Kidney epithelial cell (primary cell): ENCODE measurements at places on chromosomes 1 and 21.

DNA sequence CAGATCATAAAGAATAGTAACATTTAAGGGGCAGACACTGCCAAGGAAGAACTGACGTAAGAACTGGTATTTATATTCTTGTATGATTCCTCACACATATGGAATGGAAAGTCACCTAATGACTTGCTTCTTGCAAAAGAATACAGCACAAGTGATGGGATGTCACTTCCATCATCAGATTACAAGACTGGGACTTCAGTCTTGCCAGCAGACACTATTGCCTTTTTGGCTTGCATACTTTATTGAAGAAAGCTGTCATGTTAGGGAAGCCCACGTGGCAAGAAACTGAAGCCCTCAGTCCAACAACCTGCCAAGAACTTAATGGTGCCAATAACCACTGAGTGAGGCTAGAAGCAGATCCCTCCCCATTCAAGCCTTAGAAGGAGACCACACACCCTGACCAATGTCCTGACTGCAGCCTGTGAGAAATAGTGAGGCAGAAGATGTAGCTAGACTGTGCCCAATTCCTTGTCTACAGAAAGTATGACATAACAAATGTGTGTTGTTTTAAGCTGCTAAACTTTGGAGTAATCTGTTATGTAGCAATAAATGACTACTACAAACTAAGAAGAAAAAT, 12.0 kb downstream of the EGLN1 start:
- DNase-seq = no peak

DNA sequence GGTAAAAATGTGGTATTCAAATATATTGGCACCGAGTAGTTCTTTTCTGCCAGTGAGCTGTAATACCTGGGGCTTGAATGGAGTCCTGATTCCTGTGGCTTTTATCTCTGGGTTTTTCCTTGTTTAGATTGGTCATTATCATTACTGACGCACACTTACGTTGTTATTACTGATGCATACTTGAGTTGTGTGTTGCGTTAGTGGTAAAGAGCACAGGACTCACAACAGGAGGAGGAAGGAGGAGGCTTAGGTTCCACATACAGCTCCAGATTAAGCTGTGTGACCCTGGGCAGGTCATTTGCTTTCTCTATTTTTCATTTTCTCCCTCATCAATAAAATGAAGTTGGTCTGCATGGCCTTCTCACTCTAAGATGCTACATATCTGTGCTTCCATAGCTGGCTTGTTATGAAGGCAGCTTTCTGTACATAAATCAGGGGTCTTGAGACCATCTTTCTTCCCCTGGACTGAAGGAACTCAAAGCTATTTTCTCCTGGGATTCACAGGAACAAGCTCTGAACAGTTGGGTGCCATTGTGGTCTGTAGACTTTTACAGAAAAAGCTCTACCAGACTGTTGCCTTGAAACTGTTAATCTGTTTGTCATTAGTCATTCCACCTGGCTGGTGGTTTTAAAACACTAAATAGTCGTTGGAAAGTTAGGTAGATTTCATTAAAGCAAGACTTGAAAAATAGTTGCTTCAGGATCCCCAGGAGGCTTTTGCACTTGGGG, 5.6 kb downstream of the ARID1A start:
- no peak for DNase-seq

GRCh38 chr1:201825245-201825644, 3.7 kb upstream of the IPO9 start:
- no peak for DNase-seq

- DNase-seq = no peak
Observed at GRCh38 chr1:201749059-201749690, 79.8 kb upstream of the IPO9 start.

- DNase-seq = no peak
Observed at GRCh38 chr1:45329445-45329844, 2.8 kb downstream of the HPDL start.

DNA sequence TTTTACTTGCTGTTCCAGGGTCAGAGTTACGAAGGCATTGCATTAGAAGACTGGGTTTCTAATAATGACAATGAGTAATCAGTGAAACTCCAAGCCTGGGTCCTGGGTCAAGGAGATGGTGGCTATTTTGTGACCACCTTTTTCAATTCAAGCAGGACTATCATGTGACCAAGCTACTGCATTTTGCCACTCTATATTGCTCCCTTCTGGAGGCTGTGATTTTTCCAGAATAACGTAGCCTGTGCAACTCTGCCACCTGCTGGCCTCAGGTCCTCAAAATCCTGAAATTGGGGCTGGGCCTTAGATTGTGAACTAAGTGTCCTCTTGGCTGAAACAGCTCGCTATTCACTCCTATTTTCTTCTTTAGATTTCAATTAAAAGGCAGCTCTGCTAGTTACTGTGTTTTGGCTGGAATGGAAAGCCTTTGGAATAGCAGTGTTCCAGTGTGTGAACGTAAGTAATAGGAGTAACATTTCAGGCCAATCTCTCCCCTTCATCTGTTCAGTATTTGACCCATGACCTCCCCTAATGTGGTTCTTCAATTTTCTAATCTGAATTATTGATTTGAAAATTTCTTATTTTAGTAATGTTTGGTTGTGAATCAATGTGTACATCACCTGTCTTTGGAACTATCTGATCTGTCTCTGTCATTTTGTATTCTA, 52.9 kb upstream of the CD46 start:
- peak; percentile 5 for DNase-seq

GRCh38 chr1:214102907-214103306, 115.1 kb downstream of the PROX1 start:
- peak; percentile 31 for DNase-seq

- DNase-seq = no peak
Observed at GRCh38 chr1:200290010-200290685, 119.7 kb downstream of the ZNF281 start.

- DNase-seq = peak; percentile 12
Observed at GRCh38 chr1:229980009-229980408, 87.0 kb upstream of the GALNT2 start.

GRCh38 chr1:216815260-216816131, 92.3 kb upstream of the ESRRG start:
- DNase-seq = no peak

DNA sequence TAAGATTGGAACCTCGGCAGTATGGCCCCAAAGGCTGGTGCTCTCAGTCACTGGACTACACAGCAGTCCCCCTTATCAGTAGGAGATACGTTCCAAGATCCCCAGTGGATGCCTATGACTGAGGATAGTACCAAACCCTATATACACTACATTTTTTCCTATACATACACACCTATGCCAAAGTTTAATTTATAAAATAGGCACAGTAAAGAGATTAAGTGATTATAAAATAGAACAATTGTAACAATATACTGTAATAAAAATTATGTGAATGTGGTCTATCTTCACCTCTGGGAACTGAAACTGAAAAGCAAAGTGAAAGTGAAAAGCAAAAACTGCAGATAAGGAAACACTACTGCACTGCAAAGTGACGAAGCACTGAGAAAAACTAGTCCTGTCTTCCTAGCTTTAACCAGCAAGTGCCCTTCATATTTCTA, 96.8 kb downstream of the INTS7 start:
- no peak for DNase-seq

- no peak for DNase-seq
Observed at GRCh38 chr1:67407498-67407897, 22.7 kb downstream of the SERBP1 start.

DNA sequence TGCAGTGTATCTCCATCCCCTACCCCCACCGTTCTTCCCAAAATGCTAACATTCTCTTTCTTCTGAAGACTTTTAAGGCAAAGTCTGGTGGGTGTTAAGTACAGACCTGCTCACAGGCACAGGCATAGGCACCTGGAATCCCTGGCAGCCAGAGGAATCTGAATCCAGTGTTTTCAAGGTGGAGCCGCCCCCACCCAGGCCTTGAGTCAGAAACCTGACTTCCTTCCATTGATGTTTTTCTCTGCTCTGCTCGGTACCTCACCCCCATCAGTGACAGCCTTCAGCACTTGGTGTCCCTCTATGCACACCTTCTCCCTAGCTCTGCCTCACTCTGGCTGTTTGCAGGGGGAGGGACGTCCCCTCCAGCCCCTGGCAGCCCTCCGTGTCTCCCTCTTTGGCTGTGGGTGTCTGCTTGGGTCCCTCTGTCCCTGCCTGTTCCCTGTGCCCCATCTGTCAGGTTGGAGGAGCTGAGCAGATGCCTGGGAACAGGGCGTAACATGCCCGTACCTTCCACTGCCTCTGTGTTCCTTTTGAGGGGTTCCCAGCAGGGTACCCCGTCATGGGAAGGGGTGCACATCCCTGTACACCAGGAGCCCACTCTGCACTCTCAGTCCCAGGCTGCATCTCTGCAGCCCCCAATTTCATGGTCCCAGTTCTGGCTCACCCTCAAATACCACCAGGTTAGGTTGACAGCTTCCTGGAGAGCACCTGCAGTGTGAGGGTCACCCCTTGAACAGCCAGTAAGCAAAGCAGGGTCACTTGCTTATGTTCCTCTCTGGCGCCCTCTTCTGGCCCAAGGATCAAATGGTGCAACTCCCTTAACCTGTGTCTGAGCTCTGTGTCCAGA, 6.7 kb downstream of the NCDN start:
- DNase-seq = no peak

GRCh38 chr1:22184892-22185612, 42.2 kb upstream of the WNT4 start:
- DNase-seq = peak; percentile 65

DNA sequence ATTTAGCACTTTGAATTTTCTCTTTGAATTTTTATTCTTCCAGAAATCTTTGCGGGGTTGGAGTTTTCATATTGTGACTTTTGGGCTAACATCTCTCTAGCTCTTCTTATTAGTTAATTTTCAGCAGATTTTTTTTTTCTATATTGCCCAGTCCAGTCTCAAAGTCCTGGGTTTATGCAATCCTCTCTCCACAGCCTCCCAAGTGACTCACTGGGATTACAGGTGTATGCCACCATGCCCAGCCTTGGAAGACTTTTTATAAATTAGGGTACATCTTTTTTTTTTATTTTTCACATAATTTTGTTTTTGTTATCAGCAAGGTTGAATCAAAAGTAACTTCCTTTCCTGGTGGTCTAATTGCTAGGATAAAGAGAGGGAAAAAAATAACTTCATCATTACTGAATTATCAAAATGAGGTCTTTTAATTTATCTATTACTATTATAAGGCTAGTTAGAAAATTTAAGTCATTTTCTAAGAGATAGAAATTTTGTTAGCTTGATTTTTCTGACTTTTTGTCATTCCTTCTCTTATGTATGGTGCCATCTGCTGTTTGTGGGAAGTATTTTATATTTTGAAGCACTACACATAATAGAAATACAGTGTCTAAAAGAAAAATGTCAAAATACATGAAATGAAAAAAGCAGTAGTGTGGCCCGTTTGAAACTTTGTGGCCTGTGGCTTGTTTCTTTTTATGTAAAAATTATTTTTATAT, 273.4 kb upstream of the CACYBP start:
- peak; percentile 4 for DNase-seq

- no peak for DNase-seq
Observed at GRCh38 chr1:23913212-23913880, at the start of gene CNR2. Gene CNR2 (minus strand): TSS chr1:23913362. CDS start chr1:23875617, 37,745 bp downstream.

DNA sequence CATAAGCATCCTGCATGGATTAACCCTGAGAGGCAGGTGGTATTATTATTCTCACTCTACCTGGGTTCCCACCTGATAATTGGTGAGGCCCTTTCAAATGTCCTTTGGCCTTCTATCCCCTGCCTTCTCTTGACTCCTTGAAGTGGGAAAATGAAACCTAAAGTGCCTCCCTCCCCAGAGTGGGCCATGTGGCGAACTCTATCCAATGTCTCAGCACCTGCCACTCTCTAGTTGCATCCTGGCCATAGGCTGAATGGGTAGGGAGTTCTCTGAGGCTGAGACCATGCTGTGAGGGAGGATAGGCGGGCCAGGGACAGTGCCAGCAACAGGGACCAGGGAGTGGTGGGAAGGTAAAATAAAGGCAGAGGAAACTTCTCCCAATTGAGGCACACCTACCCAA, 35.3 kb downstream of the ELF3 start:
- no peak for DNase-seq

GRCh38 chr21:38944402-38944801, 138.7 kb downstream of the ETS2 start:
- DNase-seq = no peak

- no peak for DNase-seq
Observed at GRCh38 chr21:31255896-31256295, 88.2 kb downstream of the TIAM1 start.

GRCh38 chr1:42524330-42524729, 61.2 kb downstream of the CCDC30 start:
- no peak for DNase-seq

GRCh38 chr1:179217943-179218507, 11.5 kb downstream of the ABL2 start:
- no peak for DNase-seq

DNA sequence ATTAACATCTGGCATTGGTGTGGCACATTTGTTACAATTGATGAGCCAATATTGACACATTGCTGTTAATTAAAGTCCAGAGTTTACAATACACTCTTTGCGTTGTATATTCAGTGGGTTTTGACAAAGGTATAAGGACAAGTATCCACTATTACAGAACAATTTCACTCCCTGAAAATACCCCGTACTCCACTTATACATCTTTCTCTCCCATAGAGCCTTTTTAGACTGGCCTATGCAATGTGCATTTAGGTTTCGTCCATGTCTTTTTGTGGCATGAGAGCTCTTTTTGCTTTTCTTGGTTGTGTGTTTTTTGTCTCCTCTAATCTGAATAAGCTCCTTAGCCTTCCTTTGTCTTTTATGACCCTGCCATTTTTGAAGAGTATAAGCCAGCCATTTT, 40.6 kb upstream of the TSNAX start:
- no peak for DNase-seq

DNA sequence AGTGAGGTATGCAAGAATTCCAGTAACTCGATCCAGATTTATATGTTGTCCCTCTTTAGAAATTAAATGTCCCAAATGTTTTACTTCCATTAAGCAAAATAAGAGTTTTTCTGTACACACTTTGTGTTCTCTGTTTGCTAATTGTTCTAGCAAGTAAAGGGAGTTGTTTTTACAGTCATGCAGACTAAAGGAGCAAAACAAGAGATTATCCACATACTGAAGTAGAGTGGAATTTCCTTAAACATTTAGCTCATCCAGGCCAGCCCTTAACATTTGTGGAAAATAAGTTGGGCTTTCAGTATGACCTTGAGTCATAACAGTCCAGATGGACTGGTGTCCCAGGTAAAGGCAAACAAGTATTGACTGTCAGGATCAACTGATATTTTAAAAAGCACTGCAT, 44.1 kb upstream of the TINAGL1 start:
- no peak for DNase-seq

DNA sequence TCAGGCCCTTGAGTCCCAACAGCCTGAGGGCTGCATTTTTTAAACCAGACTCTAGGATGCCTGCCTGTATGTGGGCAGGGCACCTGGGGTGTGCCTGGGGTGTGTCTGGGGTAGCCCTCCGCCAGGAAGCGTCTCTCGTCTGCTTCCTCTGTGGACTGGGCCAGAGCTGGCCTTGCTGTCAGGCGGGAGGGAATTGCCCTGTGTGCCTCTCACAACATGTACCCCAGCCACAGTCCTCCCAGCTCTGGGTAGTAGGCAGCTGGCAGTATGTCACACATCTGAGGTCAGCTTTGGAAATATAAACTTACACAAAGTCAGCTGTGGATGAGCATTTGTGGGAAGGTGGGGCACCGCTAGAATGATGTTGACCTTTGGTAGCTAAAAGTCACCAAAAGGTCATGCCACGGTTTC, 13.0 kb downstream of the TRAF5 start:
- no peak for DNase-seq
